ENCODE measurements at places on chromosomes 12 and 14. TPM values are rescaled to one million over a fixed set of nuclear protein-coding genes. Genes with fewer than 3 reads are reported as not detected.

The SLC4A8 gene
- total RNA-seq, result 9.1 TPM

The MMP19 gene
- not detected for total RNA-seq

GRCh38 chr14:105348945-105349699 lies 34.6 kb downstream of the PACS2 start:
- H3K4me3 ChIP-seq, result no peak overlapping the region
- H3K27me3 ChIP-seq, result no peaks in the 10 kb centered on the region
- peaks cover 2% of the 10 kb centered on the region for H3K4me1 ChIP-seq
- no peak overlapping the region for H3K27ac ChIP-seq

The GPR65 gene
- total RNA-seq, result 17.2 TPM

- DNase-seq, result no peak
- H3K27me3 ChIP-seq, result no peaks in the 10 kb centered on the region
- H3K36me3 ChIP-seq, result peaks cover 55% of the 10 kb centered on the region
- no peak overlapping the region for H3K27ac ChIP-seq
- no peaks in the 10 kb centered on the region for H3K4me1 ChIP-seq
Measured at GRCh38 chr12:132948146-132949066, 7.7 kb downstream of the ZNF605 start.

DNA sequence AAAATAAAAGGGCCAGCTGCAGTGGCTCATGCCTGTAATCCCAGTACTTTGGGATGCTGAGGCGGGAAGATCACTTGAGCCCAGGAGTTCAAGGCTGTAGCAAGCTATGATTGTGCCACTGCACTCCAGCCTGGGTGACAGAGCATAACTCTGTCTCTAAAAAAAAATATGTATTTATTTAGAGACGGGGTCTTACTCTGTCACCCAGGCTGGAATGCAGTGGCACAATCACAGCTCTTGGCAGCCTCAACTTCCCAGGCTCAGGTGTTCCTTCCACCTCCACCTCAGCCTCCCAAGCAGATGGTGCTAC lies 179.3 kb upstream of the ATF7IP start:
- peaks cover 2% of the 10 kb centered on the region for H3K4me1 ChIP-seq
- no peak for DNase-seq
- no peaks in the 10 kb centered on the region for H3K27me3 ChIP-seq
- H3K4me3 ChIP-seq, result no peak overlapping the region

The PELI2 gene
- 1.1 TPM for total RNA-seq

The PPP1R1A gene
- not detected for total RNA-seq

- H3K27ac ChIP-seq, result no peak overlapping the region
- H3K4me3 ChIP-seq, result no peak overlapping the region
- DNase-seq, result no peak
- H3K4me1 ChIP-seq, result no peaks in the 10 kb centered on the region
Measured at GRCh38 chr12:82120901-82121300, 237.3 kb downstream of the CCDC59 start.

The TAC3 gene
- total RNA-seq, result not detected

The MGP gene
- not detected for total RNA-seq

GRCh38 chr14:52111583-52111982 lies 42.7 kb upstream of the NID2 start:
- no peak for DNase-seq
- no peaks in the 10 kb centered on the region for H3K27me3 ChIP-seq
- H3K4me3 ChIP-seq, result no peak overlapping the region
- H3K36me3 ChIP-seq, result no peaks in the 10 kb centered on the region
- no peak overlapping the region for H3K27ac ChIP-seq

The LALBA gene
- not detected for total RNA-seq

DNA sequence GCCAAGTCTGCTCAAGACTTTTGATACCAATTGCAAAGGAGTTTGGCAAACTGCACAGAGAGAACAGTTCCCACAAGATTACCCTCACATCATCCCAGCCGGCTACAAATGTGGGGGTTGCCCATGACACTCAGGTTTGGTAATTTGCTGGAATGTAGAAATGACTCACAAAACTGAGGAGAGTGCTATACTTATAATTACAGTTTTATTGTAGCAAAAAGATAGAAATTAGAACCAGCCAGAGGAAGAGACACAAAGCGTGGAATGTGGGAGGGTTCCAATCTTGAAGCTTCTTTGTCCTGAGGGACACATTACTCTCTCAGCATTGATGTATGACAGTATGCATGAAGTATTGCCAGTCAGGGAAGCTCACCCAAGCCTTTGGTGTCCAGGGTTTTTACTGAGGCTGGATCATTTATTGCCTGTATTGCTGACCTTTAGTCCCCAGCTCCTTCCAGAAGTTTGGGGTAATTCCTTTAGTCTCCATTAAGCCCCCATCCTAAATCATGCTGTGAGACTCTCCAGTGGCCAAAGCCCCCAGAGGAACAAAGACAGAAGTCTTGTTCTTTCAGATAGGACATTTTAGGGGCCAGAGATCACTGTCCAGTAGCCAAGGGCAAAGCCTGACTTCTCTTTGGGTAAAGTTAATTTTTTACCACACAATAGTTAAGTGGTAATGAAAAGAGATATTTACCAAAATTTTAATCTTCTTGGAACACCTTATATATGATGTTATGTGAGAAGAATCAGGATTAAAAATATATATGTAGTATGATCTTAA lies 9.9 kb downstream of the TBK1 start:
- H3K27ac ChIP-seq, result peak overlapping the region; percentile 31
- H3K4me3 ChIP-seq, result no peak overlapping the region
- no peak for DNase-seq
- H3K36me3 ChIP-seq, result peaks cover 55% of the 10 kb centered on the region

The PDE3A gene
- not detected for total RNA-seq

- no peak overlapping the region for H3K4me3 ChIP-seq
- H3K27ac ChIP-seq, result no peak overlapping the region
- H3K27me3 ChIP-seq, result no peaks in the 10 kb centered on the region
- no peak for DNase-seq
Measured at GRCh38 chr12:62481843-62482540, 15.4 kb downstream of the MON2 start.

GRCh38 chr12:117280019-117280680 lies 81.3 kb downstream of the NOS1 start:
- no peak overlapping the region for H3K27ac ChIP-seq
- H3K27me3 ChIP-seq, result no peaks in the 10 kb centered on the region
